NCI-H510A treated with DMSO at 0.1 percent for 48 hours (cell line): ENCODE measurements at places on chromosomes 1 and 21.

DNA sequence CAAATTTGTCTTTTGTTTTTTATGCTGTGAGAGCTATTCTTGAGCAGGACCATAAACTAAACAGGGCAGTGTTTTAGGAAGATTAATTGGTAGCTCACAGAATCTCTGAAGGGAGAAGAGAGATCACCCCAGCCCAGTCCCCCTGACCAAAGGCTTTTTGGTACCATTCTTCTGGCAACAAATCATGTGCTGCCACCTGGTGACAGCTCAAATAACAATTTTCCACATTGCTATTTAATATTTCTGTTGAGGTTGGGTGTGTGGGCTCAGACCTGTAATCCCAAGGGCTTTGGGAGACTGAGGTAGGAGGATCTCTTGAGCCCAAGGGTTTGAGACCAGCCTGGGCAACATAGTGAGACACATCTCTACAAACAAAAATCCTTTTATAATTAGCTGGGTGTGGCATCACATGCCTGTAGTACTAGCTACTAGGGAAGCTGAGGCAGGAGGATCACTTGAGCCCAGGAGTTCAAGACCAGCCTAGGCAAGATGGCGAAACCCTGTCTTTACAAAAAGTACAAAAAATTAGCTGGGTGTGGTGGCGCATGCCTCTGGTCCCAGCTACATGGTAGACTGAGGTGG lies 2.2 kb upstream of the TESK2 start:
- DNase-seq, result peak; percentile 65

DNA sequence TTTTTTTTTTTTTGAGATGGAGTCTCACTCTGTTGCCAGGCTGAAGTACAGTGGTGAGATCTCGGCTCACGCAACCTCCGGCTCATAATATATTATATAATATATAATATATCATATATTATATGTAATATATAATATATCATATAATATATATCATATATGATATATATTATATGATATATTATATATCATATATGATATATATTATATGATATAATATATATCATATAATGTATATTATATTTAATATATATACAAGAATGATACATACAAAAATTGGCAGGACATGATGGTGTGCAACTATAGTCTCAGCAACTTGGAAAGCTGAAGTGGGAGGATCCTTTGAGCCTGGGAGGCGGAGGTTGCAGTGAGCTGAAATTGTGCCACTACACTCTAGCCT lies 1725.5 kb downstream of the MRPL39 start:
- no peak for DNase-seq

DNA sequence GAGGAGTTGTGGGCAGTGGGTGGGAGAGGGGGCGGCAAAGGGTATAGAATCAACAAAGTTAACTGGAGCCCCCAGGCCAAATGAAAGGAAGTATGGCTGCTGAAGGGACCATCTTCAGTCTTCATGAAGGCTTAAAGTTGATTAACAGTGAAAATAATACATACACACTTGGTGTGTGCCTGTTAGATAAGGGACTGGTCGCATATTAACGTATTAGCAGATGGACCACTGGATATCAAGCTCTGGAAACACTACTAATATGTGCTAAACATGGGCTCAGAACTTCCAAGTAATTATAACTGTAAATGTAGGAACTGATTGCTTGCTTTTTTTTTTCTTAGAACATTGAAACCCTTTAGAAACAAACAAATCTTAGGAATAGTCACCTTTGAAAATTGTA lies 224.7 kb upstream of the KIAA0040 start:
- no peak for DNase-seq

- no peak for DNase-seq
Measured at GRCh38 chr1:33815061-33815460, 48.8 kb upstream of the HMGB4 start.

- no peak for DNase-seq
Measured at GRCh38 chr1:18385239-18385790, 95.4 kb upstream of the KLHDC7A start.

DNA sequence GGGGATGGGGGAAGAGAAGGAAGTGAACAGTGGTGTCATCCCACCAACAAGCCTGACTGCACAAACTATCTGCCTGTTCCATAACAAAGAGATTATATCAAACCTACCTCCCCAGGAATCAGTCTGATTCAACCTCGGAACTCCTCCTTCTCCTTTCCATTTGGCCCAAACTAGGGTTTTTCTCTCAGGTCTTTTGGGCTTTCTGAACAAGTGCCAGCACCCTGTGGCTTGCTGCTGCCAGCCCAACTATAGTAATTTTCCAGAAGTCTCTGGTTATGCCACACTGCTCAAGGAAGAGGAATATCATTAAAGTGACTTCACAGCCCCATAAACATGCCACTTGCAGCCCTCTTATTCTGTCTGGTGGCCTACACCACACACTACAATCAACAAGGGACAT lies 70.5 kb downstream of the RGS7 start:
- no peak for DNase-seq

GRCh38 chr1:6545276-6546112 lies 8.8 kb downstream of the NOL9 start:
- no peak for DNase-seq

DNA sequence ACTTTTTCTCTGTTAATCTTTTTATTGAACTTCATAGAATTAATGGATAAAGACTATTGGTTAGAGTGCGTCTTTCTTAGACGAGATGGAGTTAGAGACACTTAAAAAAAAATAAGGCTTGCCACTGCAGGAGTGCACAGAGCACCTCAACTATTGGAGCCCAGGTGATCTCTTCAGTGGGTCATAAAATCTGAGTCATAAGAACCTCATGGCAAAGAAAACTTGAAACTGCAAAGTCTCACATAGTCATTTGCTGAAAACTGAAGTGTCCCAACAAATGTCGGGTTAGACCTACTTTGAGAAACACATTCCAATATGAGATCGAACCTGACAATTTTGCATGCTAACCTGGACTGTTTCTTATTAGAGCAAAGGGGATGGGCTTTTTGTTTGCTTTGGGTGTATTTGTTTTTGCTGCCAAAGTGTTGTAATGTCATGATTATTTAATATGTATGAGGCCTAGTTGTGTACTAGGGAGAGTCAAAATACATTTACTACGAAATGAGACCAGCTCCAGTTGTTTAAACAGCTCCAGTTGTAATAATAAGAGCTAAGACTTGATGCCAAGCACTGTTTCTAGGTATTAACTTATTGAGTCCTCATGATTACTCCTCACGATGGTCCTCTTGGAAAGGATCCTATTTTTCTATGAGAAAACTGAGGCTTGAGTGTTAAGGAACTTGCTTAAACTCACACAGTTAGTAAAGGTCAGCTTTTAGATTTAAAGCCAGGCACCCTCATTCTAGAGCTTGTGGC lies 65.1 kb downstream of the DDR2 start:
- DNase-seq, result peak; percentile 31

- no peak for DNase-seq
Measured at GRCh38 chr1:11725616-11726015, 10.3 kb upstream of the AGTRAP start.

DNA sequence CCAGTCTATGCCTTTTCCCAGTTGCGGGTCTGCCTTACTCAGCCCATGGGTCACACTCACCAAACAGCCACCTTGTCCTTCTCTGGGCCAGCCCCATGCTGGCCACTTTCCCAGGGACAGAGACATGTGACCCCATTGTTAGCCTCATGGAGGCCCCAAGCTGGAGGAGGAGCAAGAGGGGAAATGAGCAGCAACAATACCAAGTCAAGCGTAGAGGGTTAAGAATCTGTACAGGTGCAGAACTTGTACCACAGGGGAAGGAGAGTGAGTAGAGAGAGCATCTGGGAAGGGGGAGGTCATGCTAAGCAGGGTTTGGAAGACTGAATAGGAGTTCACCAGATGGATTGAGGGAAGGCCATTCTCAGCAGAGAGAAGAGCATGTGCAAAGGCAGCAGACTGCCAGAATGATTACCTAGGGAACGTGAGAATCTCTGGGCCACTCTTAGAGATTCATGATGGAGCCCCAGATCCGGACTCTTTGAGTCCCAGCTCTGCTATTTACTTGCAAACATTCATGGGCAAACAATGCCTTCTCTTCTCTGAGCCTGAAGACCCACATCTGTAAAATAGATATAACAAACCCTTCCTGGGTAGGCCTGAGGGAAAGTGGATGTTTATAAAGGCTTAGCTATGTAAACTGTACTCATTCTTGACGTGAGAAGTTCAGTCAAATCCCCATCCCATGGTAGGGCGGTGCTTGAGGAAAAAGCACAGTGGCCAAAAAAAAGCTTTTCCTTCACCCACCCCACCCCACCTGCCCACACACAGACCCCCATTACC lies 2.8 kb upstream of the SLC2A1 start:
- DNase-seq, result peak; percentile 92

DNA sequence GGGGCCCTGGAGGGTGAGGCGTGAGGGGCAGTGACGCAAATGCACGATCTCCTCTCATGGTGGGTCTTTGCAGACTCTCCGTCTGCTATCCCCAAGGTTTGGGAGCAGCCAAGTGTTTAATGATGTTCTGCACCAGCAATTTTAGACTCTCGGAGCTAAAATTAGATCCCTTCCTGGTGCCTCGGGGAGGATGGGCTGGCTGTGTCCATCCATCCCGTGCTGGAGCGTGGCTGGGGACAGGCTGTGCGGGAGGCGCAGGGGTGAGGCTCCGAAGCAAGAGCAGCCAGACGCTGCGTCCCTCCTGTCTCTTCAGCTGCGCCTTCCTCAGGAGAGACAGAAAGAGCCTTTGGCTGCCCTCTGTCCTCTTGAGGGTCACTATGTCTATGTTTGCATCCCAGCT lies 387.6 kb downstream of the CAMTA1 start:
- no peak for DNase-seq

GRCh38 chr21:42503711-42504110 lies 7.7 kb upstream of the RSPH1 start:
- no peak for DNase-seq

DNA sequence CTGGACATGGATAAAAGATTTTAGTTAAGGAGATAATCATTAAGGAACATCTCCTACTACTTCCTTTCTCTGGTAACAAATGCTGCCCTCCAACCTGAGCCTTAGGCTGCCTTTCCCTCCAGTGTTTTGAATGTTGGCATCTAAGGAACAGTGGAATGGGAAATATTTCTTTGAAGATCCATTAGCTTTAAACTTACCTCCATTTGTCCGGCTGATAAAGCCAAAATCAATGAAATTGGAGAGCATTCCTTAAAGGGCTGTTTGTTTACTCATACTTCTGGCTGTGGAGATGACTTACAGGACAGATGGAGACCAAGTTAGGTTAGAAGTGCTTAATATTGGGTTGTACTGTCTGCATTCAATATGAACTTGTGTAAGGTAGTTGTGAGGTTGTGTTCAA lies 439.1 kb downstream of the PLA2G4A start:
- no peak for DNase-seq

DNA sequence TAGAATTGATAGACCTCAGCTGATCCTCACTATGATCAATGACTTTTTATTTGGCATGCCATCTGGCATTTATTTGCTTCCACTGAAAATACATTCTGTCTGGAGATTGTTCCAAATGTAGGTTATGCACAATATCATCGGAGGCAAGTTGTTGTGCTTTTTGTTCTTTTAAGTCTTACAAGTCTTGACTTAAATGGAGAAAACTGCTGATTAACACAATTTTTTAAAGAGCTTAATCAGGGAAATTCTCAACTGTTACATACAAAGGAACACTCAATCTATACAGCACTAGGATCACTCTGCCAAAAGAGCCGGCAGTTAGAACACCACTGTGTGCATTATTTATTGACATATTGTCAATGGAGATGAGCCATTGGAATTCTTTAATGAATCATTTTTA lies 19.2 kb downstream of the CYYR1 start:
- DNase-seq, result no peak

DNA sequence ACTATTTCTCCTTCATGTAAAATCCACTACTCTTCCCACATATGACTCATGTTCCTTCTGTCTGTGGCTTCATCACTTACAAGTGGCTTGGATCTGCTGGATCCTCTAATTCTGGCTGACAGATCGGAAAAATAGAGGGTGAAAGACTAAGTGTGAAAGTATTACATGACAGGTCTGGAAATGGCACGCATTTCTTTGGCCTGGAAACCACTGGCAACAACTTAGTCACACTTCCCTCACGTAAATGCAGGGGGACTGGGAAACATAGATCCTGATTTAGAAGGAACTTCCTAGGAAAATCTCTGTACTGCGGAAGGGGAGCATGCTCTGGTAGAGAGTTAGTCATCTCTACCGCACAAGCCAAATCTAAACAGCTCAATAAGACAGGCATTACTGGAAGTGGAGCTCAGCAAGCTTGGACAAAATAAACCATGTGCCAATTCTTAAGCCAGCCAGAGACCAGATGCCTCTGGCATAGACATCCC lies 305.4 kb upstream of the PTBP2 start:
- no peak for DNase-seq

DNA sequence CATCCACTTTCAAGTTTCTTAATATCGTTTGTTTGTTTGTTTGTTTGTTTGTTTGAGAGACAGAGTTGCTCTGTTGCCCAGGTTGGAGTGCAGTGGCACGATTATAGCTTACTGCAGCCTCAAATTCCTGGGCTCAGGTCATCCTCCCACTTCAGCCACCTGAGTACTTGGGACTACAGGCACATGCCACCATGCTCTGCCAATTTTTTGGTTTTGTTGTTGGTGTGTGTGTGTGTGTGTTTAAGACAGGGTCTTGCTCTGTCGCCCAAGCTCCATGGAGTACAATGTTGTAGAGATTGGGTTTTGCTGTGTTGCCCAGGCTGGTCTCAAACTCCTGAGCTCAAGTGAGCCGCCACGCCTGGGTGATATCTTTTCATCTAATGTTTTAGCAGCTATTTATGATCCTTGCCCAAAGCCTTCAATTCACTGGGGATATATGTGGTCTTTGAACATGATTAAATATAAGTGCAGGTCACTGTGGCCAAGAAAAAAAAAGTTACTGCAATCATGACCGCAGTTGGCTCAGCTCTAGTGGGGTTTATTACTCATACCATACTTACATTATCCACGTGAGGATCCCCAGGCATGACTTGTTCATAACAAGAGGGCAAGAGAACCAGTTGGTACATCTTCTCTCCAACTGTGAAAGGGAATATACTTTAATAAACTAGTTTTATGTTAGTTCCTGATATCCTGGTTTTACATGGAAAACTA lies 8.0 kb downstream of the RRP1B start:
- DNase-seq, result no peak

DNA sequence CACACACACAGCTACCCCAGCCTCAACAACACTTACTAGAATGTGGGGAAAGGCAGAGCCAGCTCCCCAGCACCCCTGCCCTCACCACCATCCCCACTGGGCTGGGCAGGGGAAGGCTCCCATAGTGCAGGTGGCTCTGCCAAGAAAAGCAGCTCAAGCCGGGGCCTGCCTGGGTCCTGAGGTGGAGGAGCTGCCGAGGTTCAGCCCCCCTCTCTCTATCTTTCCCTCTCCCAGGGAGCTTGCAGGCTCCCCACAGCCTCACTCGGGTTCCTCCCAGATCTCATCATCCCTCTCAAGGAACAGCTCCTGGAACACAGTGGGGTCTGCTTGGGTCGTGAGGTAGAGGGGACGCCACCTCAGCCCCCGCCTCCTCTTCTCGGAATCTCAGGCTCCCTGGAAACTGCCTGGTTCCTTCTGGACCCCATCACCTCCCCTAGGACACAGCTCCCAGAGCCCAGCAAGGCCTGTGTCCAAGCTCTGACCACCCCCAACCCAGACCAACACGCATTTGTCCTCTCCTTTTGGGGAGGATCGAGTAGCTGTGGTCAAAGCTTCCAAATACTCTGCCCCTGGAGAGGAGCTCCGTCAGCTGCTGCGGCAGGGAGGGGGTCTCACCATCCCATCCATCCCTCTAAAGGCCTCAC lies 704 bp downstream of the S100A16 start:
- no peak for DNase-seq
